Activated CD8-positive, alpha-beta T cell treated with anti-CD3 and anti-CD28 coated beads, Interleukin-2, amount 10 ng/mL, durations not matched to agents 7 days and 5 days (primary cell): ENCODE measurements at places on chromosomes 7 and 10.

- DNase-seq: no peak
Measured at GRCh38 chr10:17783751-17784150, 25.4 kb upstream of the MRC1 start.

GRCh38 chr7:68319061-68319460 lies 1279.2 kb upstream of the AUTS2 start:
- DNase-seq: no peak

- DNase-seq: no peak
Measured at GRCh38 chr10:34506786-34507185, 308.3 kb downstream of the PARD3 start.

DNA sequence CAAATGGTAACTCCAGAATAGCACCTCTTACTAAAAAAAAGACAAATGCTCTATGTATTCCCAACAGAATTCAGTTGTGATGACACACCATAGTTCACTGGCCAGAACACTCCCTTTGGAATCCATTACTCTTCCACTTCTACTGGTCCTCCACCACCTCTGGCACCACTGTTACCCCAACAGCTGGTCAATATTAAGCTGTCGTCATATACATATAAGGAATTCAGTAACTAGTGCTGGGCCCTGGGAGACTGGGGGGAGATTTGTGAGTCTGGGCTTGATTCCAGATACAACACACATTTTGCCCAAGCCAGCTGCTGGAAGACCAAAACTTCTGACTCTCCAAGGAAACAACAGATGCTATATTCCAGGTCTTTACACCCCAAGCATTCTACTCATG lies 26.0 kb upstream of the ITGA8 start:
- DNase-seq: no peak

- DNase-seq: no peak
Measured at GRCh38 chr10:34661580-34661979, 153.5 kb downstream of the PARD3 start.

- DNase-seq: no peak
Measured at GRCh38 chr10:5960070-5960972, 17.0 kb downstream of the IL15RA start.

DNA sequence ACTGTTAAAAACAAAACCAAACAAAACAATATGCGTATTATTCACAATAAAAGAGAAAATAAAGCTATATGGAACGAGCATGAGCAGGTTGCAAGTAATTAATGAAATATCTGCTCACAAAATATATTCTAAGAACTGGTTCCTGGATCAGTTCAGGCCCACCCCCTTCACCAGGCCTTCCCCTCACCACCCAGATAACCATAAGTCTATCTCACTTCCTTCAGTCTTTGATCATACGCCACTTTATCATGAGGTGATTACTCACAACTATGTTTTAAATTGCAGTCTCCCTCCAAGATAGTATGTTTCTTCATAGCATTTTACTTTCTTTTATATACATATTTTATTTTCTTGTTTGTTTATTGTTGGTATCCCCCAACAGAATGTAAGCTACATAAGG lies 263.1 kb upstream of the HGF start:
- DNase-seq: no peak

- DNase-seq: peak; percentile 28
Measured at GRCh38 chr10:70053841-70054288, 1.2 kb downstream of the MACROH2A2 start.

DNA sequence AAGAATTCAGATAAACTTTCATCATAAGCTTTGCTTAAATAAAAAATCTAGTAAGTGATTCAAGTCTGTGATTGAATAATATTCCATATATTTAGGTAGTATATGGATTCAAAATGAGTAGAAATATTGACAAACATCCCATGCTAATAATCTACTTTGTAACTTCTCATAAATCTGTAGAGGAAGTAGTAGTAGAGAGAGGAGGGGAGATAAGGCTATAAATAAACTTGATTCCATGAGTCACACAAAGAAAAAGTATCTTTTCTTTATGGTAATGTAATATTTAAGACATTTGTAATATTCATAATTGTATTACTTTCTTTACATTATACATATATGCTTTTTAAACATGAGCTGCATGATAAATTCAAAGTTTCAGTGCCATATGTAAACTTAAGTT lies 25.6 kb upstream of the CD36 start:
- DNase-seq: no peak

GRCh38 chr10:74244097-74244685 lies 93.2 kb downstream of the ADK start:
- DNase-seq: peak; percentile 45

- no peak for DNase-seq
Measured at GRCh38 chr10:92742331-92743228, 52.8 kb downstream of the HHEX start.

DNA sequence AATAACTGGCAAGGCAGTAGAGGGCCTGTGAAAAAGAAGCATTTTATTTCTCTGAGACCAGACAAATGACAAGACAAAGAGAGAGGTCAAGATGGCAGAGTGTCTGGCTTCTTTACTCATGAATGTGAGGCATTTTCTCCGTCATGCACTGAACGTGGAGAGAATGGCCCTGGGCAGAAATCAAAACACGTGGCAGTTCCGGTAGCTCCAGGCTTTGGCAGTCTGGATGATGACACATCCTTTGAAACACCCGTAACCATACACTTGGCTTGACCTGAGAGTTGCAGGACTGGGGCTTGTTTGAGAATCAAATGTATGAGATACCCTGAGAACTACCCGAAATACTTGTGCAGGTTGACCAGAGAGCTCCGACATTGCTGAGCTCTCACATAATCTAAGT lies 537.6 kb downstream of the ACTR3B start:
- DNase-seq: no peak

GRCh38 chr10:112585126-112585525 lies 138.1 kb downstream of the VTI1A start:
- no peak for DNase-seq

GRCh38 chr10:95097805-95098204 lies 28.5 kb upstream of the CYP2C8 start:
- no peak for DNase-seq

DNA sequence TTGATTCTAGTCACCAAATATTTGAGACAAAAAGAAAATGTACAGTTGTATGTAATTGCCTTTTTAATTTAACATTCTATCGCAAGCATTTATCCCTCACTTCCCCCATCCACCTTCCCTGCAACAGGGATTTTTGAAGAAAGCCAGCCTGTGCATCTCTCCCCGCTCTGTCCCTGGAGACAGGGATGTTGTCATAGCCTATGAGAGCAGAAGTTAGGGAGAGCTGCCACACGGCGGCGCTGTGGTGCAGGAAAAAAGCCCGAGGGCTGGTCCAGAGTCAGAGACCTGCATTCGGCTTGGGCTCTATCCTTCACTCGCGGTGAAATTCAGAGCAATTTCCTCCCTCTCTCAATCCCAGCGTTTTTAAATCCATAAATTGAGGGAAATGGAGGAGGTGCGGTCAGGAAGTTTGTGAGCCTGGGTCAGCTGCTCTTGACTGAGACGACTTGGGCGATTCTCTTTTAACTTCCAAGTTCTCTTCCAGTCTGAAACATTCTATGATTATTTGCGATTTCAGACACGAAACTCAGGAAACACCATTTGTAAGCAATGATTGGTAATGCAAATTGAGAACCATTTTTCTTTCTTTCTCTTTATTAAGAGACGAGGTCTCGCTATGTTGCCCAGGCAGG lies 17.5 kb downstream of the HKDC1 start:
- DNase-seq: peak; percentile 91

DNA sequence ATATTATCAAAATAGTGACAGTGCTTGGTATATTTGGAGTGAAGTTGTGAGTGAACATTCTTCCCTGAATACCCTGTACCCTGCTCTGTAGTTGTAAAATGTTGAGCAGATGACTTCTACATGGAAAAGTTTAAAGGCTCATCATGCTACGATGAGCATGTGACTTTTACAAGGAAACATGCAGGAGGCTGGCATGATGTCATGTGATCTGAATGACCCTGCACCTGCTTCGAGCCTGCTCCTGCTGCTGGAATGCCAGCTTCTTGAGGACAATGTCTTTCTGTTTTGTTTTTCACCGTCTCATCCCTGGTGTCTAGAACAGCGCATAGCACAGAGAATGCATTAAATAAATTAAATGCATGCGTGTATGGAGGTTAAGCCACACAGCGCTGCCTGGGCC lies 5.4 kb upstream of the INPP5A start:
- no peak for DNase-seq

GRCh38 chr10:79367426-79368189 lies 20.3 kb downstream of the PPIF start:
- no peak for DNase-seq

GRCh38 chr7:51276967-51277366 lies 39.6 kb downstream of the COBL start:
- DNase-seq: peak; percentile 9

- no peak for DNase-seq
Measured at GRCh38 chr10:121099592-121099991, 248.4 kb downstream of the WDR11 start.

DNA sequence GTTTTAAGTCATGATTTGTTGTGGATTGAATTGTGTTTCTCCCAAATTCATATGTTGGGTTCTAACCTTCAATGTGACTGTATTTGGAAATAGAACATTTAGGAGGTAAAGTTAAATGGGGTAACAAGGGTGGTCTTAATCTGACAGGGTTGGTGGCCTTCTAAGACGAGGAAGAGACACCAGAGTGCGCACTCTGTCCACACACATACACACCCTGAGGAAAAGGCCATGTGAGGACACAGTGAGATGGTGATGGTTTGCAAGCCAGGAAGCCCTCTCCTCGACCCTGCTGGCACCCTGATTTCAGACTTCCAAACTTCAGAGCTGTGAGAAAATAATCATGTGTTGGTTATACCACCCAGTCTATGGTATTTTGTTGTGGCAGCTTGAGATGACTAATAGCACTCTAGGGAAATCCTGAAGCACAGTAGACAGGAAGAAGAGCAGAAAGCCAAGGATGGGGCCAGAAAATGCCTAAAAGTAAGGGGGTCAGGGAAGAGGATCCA lies 28.0 kb upstream of the SEM1 start:
- no peak for DNase-seq

DNA sequence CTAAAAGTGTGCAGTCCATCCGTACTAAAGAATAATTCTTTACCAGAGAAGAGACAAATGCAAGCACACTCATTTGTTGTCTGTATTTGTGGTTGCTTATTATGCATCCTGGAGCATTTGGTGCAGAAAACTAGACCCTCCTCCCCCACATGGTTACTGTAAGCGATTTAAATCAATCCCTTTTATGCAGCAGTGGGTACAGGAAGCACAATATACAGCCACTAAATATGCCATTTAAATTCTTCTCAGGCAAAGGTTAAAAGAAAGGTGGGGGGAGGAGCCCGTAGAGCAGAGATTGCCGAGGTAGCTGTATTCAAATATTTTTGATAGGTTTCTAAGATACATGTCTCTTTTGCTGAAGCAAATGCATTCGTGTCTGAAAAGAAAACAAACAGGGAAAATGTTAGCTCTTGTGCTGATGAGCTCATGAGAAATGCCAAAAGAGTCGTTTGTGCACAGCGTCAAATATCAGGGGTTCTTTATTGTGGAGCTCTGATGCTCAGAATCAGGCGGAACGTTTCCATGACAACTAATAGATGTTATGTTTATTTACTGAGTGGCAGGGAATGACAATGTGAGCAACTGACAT lies 131.3 kb upstream of the NPVF start:
- DNase-seq: no peak

GRCh38 chr7:24216576-24217125 lies 67.3 kb upstream of the NPY start:
- DNase-seq: no peak

DNA sequence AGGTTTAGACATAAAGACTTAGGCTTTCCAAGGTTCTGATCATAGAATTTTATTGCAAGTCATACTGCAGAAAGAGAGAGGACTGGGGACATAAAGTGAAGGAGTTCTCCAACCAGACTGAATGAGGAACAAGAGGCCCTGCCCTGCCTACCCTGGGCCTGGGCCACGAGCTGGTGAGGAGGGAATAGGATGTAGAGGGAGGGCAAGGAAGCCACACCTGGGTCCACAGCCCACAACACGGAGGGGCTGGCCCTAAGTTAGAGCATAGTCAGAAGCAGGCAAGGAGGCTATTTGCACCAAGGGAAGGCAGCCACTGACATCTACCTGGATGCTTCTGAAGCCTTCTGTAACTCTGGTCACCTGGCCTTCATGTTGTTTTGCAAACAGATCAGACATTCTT lies 82.2 kb upstream of the CXCL12 start:
- no peak for DNase-seq

- DNase-seq: no peak
Measured at GRCh38 chr10:33216661-33217427, 117.6 kb downstream of the NRP1 start.

DNA sequence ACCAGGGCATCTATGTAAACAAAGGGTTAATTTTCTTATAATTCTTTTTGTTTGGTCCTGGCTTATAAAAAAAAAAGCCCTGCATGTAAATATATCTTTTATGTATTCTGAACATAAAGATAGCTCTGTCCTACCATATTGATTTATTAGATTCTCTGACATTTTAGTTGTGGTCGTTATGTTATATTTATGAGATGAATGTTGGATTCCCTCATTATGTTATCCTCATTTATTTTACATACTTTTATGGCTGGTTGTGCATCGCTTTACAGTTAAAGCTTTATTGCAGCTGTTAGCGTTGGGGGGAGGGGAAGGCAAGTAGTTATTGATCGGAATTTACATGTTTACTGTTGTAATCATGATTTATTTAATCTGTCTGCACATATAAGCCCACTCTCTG lies 431.5 kb downstream of the LRMDA start:
- no peak for DNase-seq

GRCh38 chr7:6387734-6388294 lies 59.9 kb downstream of the DAGLB start:
- no peak for DNase-seq
